Stimulated activated CD4-positive, alpha-beta T cell treated with anti-CD3 and anti-CD28 coated beads, Interleukin-4, amount 100 ng/mL, for 1 hour (primary cell): ENCODE measurements at places on chromosomes 2 and 18.

DNA sequence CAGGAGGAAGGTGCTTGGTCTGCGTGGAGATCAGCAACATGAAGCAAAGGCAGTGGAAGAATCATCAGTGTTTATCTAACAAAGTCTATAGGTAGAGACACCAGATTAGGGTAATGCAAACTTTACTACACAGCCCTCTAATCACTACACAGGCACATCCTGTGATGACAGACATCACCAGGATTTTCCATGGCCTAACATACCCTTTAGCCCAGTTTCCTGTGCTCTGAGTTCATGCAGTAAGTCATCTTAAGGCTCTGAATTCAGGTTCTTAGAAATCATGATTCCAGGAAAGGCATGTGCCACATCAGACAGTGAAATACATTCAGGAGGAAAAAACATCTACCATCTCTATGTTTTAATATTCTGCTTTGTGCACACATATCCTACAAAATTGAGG is 708.5 kb upstream of the SLC8A1 start:
- no peak for DNase-seq

GRCh38 chr2:61255580-61256437 is 93.8 kb downstream of the C2orf74 start:
- no peak for DNase-seq

DNA sequence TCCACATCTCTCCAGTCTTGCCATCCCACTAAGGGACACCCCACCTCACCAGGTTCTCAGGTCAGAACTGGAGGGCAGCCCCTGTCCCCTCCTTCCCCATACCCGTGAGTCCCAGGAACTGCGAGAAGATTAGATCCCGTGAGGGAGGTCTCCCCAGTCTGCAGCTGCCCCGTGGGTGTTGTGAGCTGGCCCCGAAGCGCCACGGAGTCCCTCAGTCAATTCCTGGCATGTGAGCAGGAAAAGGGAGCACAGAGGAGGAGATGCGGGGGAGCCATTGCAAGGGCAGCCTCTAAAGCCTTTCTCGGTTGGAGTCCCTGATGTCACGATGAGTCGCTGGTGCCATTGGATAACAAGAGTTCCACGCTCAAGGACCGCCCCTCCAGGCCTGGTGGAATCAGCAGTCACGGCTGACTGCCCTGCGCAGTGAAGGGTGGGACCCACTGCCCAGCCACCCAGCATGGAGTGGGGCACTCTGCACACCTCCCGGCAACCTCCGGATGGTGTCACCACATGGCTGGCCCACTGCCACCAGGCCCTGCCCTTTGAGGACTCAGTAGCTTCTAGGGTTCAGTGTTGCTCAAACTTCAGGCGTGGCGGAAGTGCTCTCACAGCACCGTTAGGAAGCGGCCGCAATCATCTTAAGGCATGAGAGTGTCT is 434.9 kb upstream of the MYT1L start:
- DNase-seq = no peak

- no peak for DNase-seq
These were observed 63.8 kb upstream of the GALNT3 start for GRCh38 chr2:165857876-165858275.

DNA sequence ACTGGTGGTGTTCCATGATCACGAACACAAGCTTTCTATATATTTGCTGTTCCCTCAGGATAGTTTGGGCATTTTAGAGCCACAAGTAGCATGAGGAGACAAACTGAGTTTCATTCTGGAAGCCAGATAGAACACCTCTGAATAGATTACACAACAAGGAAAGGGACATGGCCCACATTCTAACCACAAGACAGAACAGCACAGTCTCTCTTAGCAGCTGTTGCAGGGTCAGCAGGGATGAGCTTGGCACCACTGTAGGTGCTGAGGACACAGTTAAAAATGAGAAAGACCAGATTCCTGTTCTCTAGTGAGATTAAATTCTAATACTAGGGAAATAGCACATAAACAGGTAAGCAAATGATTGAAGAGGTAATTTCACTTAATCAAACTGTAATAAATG is 235.3 kb downstream of the ZNF407 start:
- no peak for DNase-seq

DNA sequence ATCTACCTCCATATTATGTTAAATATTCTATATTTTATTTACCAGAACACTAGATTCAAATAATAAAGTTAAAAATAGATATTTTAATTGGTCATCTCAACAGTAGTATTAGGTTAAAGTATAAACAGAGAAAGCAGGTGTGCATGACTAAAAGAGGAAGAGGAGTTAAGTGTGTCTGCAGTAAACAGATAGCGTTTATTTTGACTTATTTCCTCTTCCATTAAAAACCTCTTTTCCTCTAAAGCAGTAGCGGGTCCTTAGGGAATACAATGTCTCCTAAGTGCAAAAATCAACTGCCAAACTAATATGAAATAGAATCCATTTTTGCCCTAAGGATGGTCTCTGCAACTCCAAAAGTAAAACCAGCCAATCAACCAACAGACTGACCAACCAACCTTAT is 27.7 kb downstream of the EIF2AK3 start:
- no peak for DNase-seq

DNA sequence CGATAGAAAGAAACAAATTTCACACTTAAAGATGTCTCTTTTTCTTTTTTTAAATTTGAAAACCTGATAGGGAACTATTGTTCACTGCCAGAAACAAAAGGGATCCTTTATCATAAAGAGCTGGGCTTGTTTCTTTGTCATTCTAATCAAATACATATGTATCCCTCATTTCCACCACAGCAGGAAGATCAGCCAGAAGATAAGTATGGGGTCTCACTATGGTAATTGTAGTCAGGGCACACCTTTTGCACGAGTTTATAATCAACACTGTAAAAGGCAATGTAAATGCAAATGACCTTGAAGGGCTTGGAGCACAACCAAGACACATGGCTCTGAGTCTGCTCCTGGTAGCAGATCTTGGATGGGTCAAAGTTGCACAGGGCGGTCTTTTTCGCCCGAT is 109.5 kb downstream of the NXPH2 start:
- DNase-seq = no peak

DNA sequence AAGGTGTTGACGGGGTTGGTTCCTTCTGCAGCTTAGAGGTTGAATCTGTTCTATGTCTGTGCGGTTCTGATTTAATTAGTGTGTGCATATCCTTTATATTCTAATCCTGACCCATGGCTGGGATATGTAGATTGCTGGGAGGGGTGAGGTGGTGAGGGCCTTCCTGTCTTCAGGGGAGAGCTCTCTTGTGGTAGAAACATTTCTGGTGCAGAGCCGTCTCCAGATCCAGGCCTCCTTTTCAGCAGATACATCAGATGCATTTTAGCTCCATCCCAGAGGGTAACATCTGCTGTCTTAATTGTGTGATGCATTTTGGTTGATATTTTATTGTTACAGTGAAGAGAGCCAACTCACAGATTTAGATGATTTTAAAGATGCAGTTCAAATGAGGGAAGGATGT is 227.8 kb downstream of the AGAP1 start:
- no peak for DNase-seq

GRCh38 chr18:10660179-10660884 is 134.5 kb downstream of the NAPG start:
- no peak for DNase-seq

- DNase-seq = no peak
These were observed 67.4 kb downstream of the SLC9A2 start for GRCh38 chr2:102686479-102687439.

DNA sequence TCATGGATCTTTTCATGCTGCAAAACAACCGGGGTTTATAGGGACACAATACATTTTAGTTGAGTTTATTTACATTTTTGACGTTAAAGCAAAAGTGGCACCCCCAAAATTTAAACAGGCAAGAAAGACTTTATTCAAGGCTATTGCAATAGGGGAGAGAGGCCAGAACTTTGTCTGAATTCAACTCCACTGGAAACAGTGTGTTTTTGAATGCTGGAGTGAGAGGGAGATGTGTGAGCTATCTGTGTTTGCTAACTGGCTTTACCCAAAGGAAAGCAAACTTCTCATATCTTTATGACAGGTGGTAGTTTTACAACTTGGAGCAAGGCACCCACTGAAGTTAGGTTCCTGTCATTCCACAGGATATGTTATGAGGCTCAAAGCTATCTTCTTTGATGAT is 207.4 kb downstream of the AGPS start:
- no peak for DNase-seq

DNA sequence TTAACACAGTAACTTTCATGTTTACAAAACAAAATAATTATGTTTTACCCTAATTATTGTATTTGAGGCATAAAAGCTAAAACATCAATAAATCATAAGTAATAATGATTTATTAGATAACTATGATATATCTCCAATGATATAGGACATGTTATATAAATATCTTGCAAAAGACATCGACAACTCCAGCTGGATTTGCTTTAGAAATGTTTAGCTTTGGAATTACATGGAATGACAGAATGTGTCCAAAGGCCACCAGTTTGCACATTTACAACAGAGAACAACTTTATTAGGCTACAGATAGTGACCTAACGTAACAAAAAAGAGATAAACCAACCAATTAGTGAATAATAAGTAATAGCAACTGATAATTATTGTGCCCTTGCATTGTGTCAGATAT is 475.7 kb downstream of the DCC start:
- DNase-seq = no peak

DNA sequence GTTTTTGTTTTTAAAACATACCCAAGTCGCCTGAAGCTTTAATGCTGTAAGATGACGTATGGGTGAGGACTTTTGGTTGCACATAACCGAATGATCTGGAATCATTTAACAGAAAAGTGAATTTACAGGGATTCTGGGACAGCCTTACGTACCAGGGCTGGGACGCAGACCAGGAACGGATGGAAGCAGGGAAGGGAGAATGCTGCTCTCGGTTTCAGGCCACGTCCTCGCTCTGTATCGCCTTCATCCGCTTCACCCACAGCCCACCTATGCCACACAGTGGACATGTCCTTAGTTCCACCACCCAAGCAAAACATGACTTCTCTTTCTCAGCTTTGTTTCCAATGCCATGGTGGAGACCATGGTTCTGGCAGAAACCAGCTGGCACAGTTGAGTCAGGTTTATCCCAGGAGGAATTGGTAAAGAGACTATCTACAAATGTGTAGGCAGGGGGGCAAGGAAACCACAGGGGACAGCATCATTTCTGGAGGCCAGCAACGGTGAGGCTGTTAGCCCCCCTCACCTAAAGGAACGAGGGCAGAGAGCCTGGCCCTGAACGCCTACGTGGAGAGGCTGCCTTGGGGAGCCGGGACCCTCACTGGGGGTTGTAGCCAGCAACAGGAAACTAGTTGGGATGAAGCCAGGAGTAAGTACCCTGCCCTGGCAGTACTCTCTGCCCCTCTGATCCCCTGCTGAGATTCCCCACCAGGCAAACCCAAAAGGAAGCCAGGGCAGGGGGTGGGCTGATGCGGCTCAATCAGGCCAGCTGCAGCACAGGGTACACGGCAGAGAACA is 132.5 kb downstream of the NDUFA10 start:
- no peak for DNase-seq

- no peak for DNase-seq
These were observed 43.4 kb downstream of the ZNF516 start for GRCh38 chr18:76451396-76452331.

- DNase-seq = no peak
These were observed 82.1 kb downstream of the RNF144A start for GRCh38 chr2:6999211-6999877.

DNA sequence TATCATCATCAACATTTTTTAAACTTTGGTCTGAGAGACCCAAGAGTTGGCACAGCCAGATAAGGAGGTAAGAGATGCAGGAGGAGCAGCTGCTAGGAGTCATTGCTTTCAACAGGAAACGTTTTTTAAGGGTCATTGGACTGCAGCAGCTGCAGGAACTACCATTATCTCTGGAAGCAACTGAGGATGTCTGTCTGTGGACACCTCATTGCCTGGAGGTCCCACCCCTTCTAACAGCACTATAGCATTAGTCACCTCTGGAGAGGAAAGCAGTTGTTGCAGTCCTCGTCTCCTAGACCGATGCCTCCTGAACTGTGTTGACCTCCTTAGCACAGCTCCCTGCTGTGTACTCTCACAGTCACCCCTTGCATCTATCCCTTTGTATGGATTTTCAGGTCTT is 21.5 kb upstream of the FSHR start:
- DNase-seq = no peak

- no peak for DNase-seq
These were observed 214.7 kb downstream of the ANKRD30B start for GRCh38 chr18:14962626-14963025.

GRCh38 chr2:127043367-127044164 is 63.4 kb downstream of the BIN1 start:
- no peak for DNase-seq

DNA sequence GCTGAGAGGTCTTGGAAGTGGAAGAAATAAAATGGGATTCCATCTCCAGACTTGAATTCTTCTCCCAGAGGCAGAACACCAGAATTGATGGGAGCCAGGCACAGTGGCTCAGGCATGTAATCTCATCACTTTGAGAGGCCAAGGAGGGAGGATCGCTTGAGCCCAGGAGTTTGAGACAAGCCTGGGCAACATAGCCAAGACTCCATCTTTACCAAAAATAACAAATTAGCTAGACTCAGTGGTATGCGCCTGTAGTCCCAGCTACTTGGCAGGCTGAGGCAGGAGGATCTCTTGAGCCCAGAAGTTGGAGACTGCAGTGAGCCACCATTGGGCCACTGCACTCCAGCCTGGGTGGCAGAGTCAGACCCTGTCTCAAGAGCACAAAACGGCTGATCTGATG is 144.3 kb downstream of the C1D start:
- no peak for DNase-seq

GRCh38 chr2:210654091-210654490 is 97.7 kb downstream of the CPS1 start:
- no peak for DNase-seq

DNA sequence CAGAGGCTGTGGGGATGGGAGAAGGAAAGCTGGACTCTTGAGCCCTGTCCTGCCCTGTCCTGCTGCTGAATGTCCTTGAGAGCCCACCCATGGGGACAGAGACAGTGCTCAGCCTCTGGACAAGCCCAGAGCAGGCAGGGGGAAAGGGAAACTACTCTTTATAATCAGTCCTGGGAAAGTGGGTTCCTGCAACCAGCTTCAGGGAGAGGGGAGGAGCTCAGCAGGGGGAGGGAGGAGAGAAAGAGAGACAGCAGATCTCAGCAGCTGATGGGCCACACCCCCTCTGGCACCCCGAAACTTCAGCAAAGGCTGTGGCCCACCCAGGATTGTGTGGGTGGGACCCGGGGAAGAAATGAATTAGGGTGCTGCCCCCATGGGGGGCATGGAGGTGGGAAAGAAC is 11.6 kb downstream of the ECEL1 start:
- no peak for DNase-seq

DNA sequence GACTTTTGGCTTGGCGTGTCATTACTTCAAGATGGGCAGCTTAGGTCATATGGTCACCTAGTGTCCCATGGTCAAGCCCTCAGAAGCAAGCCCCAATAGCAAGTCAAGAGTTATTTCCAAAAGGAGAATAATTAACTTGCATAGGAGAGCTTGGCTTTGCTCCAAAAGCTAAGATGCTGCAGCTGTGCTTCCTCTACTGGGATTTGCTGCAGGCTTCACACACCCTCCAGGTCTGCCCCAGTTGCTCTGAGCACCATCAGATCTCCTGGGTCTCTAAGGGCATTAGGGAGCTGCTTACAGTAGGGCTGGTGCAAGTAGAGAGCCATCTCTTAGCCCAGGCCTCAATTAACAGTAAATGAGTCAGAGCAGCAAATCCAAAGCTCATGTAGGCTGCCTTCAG is 46.6 kb downstream of the THUMPD2 start:
- no peak for DNase-seq
